RPMI8226 (cell line): ENCODE measurements at places on chromosomes 11 and 22.
A peak's percentile ranks its signal among the peaks of the same experiment; 100 is the strongest.

DNA sequence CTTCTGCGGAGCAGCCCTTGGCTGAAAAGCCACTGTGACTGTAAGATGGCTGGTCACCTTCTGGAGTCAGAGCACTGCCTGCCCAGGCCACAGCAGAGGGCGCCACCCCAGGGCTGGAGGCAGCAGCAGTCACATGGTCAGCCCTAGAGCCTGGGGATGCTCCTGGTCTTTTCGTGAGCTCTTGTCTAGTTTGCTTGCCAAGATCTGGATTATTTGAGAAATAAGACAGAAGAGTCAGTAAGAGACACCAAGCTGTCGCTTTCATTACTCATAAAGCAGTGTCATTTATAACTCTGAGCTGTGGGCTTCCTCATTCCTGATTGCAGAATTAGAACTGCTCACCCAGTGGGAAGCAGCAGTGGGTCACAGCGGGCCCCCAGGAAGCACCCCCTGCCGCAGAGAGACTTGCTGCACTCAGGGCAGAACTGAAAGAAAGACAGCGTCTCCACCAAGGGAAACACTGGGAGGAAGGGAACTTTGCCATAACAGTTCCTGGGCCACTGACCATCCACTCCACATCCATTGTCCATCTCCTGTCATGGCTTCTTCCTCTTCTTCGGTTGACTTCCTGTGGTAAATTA, 56.7 kb downstream of the PPP6R2 start:
- peak; percentile 29 for DNase-seq

DNA sequence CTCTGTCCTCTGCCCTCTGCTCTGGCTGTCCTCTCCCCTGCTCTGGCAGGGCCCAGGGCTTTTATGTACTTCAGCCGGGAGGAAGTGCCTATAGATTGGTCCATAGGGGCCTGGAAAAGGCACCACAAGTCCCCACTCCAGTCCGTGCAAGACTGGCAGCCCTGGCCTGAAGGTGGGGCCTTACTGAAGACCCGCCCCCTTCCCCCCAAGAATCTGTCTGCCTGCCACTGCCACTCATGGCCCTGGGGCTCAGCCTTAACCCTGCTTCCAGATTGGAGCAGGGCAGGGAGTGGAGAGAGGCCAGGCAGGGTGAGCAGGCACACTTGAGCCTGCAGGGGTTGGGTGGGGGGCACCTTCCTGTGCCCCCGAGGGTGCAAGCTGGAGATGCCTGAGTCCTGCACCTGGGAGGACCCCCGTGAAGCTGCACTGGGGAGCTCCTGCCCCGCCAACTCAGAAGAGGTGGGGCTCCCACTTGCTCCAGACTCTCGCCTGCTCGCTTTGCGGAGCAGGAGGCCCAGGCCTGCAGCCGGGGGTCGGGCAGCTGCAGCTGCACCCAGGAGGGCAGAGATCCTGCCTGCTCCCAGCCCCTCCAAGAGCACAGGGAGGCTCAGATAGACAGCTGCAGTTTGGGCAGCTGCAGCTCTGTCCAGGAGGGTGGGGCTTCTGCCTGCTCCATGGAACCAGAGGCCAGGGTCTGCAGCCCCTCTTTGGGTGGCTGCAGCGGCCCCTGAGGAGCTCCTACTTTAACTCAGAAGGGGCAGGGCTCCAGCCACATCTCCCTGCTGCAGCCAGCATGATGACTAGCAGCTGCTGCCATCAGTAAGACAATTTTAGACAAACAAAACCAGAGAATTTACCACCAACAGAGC, 51.0 kb upstream of the SC5D start:
- DNase-seq: no peak

DNA sequence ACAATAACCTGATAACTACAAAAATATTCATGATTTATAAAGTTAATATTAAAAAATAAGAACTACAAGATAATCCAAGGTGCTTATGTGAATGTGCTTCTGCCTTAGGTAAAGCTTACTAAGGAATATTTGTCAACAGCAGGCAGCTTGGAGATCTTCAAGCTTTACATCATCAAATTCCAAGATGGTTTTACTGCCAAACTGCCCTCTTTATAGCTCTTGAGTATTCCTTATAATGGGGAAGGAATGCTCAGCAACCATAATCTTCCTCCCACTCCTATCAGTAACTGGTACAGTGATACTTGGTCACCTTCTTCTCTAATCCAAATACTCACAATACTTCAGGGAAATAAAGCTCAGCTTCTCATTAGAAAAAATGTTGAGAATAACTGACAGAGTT, 30.1 kb downstream of the SBF2 start:
- DNase-seq: no peak

- DNase-seq: no peak
These were observed 4.0 kb downstream of the RASSF10 start for GRCh38 chr11:13013054-13013488.

GRCh38 chr11:130522284-130522961, 74.0 kb downstream of the ADAMTS15 start:
- DNase-seq: no peak

GRCh38 chr22:44151676-44152075, 29.0 kb upstream of the PARVG start:
- no peak for DNase-seq

- DNase-seq: no peak
These were observed 37.1 kb upstream of the NFRKB start for GRCh38 chr11:129932381-129933067.

GRCh38 chr11:1260023-1260501, 37.2 kb downstream of the MUC5B start:
- peak; percentile 14 for DNase-seq

DNA sequence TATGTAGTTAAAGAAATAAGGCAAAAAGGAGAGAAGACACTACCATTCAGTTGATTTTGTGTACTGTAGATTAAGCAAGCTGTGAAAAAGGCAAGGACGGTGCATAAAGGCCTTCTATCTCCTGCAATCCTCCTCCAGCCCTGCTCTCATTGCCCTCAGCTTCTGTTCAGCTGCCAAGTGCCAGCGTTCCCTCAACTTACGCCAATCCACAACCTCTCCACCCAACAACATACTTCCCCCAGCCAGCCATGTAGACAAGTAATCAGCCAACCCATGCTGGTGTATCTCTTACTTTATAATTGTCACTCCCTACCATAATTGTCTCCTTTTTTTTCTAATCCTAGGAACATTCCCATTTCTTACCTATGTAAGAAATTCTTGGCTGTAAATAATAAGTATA, 30.1 kb upstream of the ANO5 start:
- no peak for DNase-seq

GRCh38 chr11:117704395-117705100, 92.5 kb downstream of the DSCAML1 start:
- DNase-seq: no peak

DNA sequence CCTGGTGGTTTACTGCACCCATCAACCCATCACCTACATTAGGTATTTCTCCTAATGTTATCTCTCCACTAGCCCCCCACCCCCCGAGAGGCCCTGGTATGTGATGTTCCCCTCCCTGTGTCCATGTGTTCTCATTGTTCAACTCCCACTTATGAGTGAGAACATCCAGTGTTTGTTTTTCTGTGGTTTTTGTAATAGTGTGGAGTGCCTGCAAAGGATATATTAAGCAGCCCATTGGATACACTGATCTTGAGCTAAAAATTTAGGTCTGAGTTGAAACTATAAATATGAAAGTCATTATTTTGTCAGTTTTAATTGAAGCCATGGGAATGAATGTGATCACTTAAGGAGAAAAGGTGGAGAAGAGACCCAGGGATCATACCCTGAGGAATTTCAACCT, 23.0 kb downstream of the MRPL48 start:
- no peak for DNase-seq

- DNase-seq: peak; percentile 22
These were observed 3.1 kb downstream of the GAB2 start for GRCh38 chr11:78414321-78415051.

GRCh38 chr11:86551288-86552092, 120.9 kb downstream of the ME3 start:
- peak; percentile 6 for DNase-seq

DNA sequence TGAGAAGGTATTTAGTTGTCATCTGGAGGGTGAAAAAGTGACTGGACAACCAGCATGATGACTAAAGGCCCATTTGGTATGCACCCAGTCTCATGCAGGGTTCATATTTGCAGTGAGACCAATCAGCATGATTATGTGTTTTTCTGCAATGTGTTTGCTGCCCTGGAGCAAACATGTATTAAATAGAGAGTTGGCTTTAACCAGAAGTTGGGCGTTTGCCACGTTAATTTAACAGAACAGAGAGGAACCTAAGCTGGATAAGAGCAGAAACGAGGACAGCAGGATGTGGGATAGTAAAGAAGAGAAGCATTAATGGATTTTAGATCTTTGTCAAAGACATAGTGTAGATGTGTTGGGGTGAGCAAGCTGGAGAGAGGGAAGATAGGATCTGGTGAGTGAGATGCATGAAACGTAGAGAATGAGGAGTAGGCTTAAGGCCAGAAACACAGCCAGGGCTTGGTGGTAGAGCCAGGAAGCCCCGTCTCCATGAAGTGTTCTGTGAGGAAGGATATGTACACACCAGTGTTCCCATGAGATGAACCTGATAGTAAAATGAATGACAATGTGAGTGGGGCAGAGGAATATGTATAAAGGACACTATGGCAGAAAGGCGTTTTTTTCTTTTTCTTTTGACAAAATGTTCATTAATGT, 164.0 kb upstream of the PDGFD start:
- DNase-seq: no peak

- no peak for DNase-seq
These were observed 25.7 kb upstream of the ALDH3B2 start for GRCh38 chr11:67700141-67700540.

DNA sequence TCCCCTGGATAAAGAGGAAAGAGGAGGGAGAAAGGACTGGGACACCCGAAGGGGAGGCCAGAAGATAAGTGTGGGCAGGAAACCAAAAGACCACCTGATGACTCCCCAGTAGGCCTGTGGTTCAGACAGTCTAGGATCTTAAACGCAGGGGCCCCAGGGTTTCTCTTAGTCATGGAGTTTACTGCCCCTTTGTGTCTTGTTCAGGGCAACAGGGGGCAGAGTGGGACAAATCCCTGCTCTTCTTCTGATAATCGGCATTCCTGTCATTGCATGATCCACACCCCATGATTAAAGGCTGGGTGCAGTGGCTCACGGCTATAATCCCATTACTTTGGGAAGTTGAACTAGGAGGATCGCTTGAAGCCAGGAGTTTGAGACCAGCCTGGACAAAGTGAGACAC, 4.7 kb upstream of the TMPRSS13 start:
- DNase-seq: no peak

- no peak for DNase-seq
These were observed 18.5 kb downstream of the IL10RA start for GRCh38 chr11:118004543-118005223.

GRCh38 chr11:1075341-1075911, 752 bp downstream of the MUC2 start:
- DNase-seq: no peak

DNA sequence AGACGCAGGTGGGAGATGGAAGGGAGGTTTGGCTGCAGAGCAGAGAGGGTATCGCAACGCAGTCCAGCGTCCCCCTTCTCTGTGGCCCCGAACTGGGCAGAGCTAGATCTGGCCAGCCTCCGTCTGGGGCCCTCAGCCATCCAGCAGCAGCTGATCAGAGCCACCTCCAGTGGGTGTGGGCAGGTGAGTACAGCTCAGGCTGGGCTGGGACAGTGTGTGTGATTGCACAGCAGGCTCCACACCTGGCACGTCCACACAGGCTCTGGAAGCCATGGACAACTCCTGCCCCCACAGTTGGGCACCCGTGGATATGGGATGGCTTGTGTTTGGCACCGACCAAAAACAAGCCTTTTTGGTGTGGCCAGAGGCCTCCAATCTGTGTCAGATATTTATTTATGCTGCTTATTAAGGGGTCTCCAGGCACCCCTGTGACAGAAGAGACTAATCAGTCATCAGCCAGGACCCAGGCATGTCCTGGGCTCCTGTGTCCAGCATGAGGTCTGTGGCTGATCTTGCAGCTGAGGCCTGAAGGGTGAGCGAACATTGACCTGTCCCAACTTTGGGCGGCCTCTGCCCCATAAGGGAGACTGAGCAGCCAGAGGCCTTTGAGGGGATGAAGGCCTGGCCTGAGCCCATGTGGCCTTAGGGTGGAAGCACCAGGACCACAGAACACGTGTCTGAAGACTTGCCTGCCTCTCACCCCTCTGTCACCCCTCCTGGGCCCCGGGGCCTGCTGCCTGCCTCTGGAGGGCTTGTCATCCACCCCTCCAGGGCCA, 18.6 kb downstream of the POLR3H start:
- no peak for DNase-seq

GRCh38 chr11:65574109-65574810, 1.6 kb upstream of the EHBP1L1 start:
- DNase-seq: peak; percentile 98

DNA sequence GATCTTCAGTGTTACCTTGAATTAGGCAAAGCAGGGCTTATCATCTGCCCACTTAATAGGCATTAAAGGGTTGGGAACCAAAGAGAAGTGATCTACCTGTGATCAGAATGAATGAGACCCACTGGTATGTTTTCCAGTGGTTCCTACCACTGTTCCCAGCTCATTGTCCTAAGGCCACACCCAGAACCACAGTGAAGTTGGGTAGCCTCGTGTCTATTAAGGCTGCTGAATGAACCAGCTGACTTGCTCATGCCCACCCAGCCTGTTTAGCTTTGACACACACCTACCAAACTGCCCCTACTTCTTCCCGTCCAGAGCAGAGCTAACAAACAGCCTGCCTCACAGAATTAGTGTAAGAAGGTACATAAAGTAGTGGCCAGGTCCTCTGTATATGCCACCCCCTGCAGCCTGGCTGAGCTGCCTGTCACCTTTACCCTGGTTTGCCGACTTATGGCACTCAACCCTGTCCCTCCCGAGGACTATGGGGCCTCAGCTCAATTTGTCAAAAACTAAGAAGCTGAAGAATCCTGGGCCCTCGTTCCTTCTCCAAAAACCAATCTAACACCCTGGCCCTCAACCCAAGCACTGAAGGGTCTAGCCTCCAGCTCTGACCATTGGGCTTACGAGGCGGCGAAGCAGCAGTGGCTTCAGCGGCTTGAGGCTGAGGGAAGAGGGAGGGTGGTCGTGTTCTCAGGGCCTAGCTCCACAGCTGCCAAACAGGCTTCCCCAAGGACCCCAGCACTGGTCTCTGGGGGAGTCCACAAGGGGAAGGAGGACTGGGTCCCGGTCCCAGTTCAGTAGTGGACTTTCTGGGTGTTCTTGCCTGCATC, 9.8 kb downstream of the UCP2 start:
- no peak for DNase-seq

DNA sequence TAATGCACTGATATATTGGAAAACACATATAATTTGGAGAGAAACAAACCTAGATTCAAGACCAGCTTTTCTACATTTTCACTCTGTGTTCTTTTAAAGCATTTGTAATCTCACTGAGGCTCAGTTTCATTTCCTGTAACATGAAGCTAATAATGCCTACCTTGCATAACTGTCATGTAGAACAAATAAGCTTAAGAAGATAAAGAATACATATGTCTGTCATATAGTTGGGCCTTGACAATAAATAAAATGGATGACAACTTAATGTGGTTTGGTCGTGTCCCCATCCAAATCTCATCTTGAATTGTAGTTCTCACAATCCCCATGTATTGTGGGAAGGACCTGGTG, 35.2 kb upstream of the FIBIN start:
- DNase-seq: no peak

GRCh38 chr11:45606514-45607281, 58.7 kb downstream of the CHST1 start:
- DNase-seq: peak; percentile 15
